ENCODE measurements at places on chromosomes 2 and 18. TPM values are rescaled to one million over a fixed set of nuclear protein-coding genes. Genes with fewer than 3 reads are reported as not detected.

DNA sequence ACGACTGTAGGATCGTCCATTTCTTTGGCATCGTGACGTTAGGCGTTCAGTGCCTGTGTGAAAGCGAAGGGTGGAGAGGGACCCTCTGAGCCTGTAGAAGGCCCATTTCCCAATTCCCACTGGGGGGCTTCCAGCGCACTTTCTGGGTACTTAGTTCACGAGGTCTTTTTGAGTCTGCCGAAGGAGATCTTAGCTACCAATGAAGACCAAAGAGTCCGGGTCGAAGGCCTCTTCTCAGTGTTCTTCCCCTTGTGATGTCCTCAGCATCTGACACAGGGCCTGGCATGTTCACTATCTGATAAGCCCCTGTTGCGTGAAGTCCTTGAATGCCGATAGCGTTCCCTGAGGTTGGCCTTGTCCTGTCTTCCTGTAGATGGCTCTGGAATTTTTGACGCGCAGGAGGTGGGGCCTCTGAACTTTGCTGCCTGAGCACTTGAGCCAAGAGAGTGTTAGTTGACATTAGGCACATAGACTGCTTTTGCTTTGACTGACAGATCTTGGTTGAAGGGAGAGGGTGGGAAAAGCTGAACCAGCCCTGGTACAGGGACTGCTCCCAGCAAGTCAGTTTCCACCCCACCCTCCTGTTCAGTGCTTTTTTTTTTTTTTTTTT lies 52.8 kb downstream of the LDLRAD4 start:
- H3K27ac ChIP-seq, result no peak overlapping the region
- DNase-seq, result no peak
- no peak overlapping the region for H3K4me3 ChIP-seq
- no peaks in the 10 kb centered on the region for H3K36me3 ChIP-seq

STK17B gene
- total RNA-seq, result 24.3 TPM

DNA sequence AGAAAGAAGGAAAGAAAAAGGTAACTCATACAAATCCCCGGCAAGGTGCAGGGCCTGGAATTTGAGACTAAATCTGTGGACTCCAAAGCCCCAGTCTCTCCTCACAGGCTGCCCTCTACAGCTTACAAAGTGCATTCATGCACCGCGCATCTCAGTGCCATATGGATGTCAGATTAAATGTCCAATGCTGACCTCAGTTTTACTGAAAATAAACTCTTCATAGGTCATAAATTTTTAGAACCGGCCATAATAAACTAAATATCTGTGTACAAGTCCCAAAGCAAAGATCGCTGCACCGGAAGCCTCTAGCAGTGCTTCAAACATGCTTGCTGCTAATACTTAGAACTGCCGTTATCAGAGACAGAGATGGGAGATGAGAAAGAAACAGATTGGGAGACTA lies 17.7 kb downstream of the ST6GAL2 start:
- H3K27ac ChIP-seq, result no peak overlapping the region
- no peak for DNase-seq
- no peak overlapping the region for H3K4me3 ChIP-seq

C1QL2 gene
- not detected for total RNA-seq

MYOM1 gene
- 1.2 TPM for total RNA-seq

GRCh38 chr2:86256300-86256699 lies 57.0 kb downstream of the MRPL35 start:
- H3K4me1 ChIP-seq, result no peaks in the 10 kb centered on the region
- H3K27ac ChIP-seq, result no peak overlapping the region
- H3K27me3 ChIP-seq, result no peaks in the 10 kb centered on the region
- H3K36me3 ChIP-seq, result no peaks in the 10 kb centered on the region
- no peak overlapping the region for H3K4me3 ChIP-seq

DNA sequence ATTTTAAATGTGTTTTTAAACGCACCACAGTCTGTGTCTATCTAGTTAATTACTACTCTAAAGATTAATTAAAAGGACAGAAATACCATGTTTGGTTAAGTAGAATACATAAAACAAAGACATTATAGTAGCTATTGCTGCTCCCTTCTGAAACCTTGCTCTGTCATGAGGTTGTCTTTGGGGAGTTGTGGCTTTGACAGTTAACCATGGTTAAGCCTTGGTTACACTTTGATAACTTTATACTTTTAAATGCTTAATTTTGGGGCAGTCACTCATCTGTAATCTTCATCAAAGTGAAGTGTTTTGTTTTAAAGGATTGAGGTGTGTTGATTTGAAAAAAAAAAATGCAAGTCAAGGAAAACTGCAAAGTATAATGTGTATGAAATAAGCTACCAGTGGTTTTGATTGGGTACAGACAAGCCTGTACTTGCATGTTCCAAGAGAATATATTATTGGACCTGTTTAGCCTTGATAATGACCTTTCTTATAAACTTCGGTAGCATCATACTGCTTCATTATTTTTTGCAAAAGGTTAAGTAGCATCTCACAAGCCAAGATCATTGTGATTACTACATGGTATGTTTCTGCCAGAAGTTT lies 29.8 kb upstream of the TBR1 start:
- H3K27me3 ChIP-seq, result no peaks in the 10 kb centered on the region
- H3K27ac ChIP-seq, result no peak overlapping the region
- H3K4me1 ChIP-seq, result no peaks in the 10 kb centered on the region
- H3K36me3 ChIP-seq, result no peaks in the 10 kb centered on the region
- H3K4me3 ChIP-seq, result no peak overlapping the region
- DNase-seq, result no peak

DNA sequence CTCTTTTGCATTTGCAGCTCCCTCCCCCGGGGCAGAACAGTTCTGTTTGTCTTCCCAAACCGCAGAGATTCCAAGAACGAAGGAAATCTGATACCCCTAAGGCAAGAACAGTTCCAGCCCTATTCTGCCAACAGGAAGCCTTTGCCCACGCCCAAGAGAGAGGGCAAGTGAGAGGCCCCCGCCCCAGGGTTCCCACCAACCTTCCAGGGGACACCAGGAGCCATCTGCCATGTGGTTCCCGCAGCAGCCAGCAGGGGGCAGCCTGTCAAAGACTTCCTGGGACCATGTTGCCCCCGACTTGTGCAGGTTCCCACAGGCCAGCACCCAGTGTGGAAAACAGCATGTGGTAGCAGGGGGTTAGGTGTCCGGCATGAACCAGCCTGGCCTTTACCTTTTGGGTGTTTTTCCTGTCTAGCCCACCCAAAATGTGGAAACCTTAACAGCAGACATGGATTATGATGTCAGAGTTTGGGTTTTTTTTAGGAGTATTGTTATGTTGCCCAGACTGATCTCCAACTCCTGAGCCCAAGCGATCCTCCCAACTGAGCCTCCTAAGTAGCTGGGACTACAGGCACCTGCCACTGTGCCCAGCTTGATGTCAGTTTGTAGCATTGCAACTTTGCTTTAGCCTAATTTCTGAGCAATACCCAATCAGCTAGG lies 21.7 kb upstream of the EFHD1 start:
- no peaks in the 10 kb centered on the region for H3K27me3 ChIP-seq
- H3K4me3 ChIP-seq, result no peak overlapping the region
- no peak overlapping the region for H3K27ac ChIP-seq
- no peaks in the 10 kb centered on the region for H3K36me3 ChIP-seq
- H3K4me1 ChIP-seq, result no peaks in the 10 kb centered on the region

DNA sequence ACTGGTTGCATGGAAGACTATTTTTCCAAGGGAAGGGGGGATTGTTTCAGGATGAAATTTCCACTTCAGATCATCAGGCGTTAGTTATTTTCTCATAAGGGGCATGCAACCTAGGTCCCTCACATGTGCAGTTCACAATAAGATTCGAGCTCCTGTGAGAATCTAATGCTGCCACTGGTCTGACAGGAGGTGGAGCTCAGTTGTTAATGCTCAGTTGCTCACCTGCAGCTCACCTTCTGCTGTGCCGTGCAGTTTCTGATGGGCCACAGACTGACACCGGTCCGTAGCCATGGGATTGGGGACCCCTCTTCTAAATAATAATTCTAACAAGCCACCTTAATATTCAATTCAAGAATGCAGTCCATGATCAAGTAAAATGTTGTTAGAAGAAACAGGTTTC lies 34.9 kb downstream of the PLCL1 start:
- H3K4me1 ChIP-seq, result no peaks in the 10 kb centered on the region
- DNase-seq, result no peak
- H3K27me3 ChIP-seq, result no peaks in the 10 kb centered on the region
- no peak overlapping the region for H3K27ac ChIP-seq
- H3K36me3 ChIP-seq, result no peaks in the 10 kb centered on the region

DNA sequence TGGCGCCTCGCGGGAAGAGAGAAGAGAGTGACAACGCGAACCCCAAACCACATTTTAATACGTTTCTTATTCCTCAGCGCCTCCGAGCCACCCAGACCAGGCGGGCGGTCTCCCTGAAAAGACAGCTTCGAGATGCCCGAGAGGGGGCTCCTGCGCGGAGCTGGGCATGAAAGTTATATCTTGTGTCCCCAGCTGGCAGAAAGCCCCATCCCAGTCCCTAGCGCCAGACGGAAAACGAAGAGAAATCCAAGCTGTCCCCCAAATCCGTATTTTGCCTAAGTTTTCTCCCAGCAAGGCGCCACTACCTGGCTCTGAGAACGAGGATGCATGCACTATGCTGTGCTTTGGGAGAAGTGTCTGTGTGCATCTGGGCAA lies 797 bp downstream of the NXPH2 start:
- H3K4me1 ChIP-seq, result peaks cover 10% of the 10 kb centered on the region
- H3K27me3 ChIP-seq, result no peaks in the 10 kb centered on the region
- no peak overlapping the region for H3K27ac ChIP-seq
- DNase-seq, result no peak

GRCh38 chr2:100135415-100135814 lies 7.0 kb downstream of the AFF3 start:
- H3K27me3 ChIP-seq, result no peaks in the 10 kb centered on the region
- no peak overlapping the region for H3K27ac ChIP-seq
- no peak for DNase-seq
- H3K4me1 ChIP-seq, result no peaks in the 10 kb centered on the region

- H3K4me1 ChIP-seq, result peaks cover 14% of the 10 kb centered on the region
- H3K4me3 ChIP-seq, result no peak overlapping the region
- no peaks in the 10 kb centered on the region for H3K27me3 ChIP-seq
- peaks cover 64% of the 10 kb centered on the region for H3K36me3 ChIP-seq
These were observed 84.2 kb upstream of the DNER start for GRCh38 chr2:229798446-229799155.

GRCh38 chr18:76495435-76496193 lies 572 bp upstream of the ZNF516 start:
- H3K4me1 ChIP-seq, result peaks cover 6% of the 10 kb centered on the region
- DNase-seq, result no peak

DNA sequence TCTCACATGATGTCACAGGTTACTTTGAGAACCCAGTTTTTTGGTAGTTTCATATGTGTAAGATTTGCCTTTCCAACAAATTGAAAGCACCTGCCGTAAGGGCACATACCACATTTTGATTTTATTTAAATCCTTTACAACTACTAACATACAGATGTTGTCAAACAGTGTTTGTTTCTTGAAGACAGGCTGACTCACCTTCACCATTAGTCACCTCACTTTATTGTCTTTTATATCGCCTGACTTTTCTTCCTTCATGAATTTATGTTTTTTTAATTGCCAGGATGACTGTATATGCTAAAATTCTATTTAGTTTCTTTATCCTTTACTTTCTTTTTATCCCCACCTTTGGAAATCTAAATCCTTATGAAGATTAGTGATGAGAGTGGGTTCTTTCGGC lies 886.7 kb downstream of the SUCLG1 start:
- H3K27me3 ChIP-seq, result no peaks in the 10 kb centered on the region
- DNase-seq, result no peak
- H3K36me3 ChIP-seq, result no peaks in the 10 kb centered on the region
- H3K27ac ChIP-seq, result no peak overlapping the region
- H3K4me3 ChIP-seq, result no peak overlapping the region

GRCh38 chr18:29181151-29181901 lies 1004.4 kb upstream of the CDH2 start:
- DNase-seq, result no peak
- H3K27ac ChIP-seq, result peak overlapping the region; percentile 37
- no peaks in the 10 kb centered on the region for H3K27me3 ChIP-seq
- H3K4me1 ChIP-seq, result no peaks in the 10 kb centered on the region
- no peak overlapping the region for H3K4me3 ChIP-seq

DNA sequence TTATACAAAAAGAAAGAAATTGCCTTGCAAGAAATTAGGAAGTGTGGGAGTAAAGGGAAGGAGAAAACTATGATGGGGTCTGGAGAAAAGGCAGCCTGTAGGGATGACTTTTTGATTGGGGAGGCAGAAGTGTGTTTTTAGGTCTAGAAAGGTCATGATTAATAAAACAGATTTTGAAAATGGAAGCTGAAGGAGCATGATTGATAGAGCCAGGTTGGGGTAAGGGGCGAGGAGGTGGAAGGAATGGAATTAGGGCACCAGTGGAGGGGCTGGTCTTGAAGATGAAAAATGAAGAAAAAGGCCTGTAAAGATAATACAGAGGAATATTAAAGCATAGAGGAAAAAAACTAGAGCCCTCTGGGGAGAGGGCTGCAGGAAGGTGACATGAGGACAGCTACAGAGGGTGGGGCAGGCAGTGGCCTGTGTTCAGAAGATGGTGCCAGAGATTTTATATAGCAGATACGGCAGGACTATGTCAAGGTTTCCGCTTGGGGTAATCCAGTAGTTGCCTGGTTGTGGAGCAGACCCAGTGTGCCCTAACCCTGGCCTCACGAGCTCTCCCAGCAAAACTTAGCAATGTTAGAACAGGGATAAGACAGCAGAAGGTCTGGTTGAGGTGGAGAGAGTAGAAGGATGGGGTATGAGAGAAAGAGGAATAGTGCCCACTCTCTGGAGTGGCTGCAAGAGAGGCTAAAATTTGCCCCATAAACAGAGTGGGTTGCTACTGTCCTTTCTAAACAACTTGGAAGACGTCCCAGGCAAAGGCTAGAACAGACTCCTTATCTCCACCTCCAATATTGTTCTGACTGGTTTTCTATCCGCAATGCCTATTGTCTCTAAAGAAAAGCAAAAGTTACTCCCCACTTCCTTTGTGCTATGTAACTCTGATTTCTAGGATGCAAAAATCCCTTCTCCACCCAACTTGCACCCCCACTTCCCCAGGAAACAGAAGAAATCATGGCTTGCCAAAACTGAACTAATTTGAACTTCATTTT lies 287.3 kb downstream of the AGPS start:
- no peak overlapping the region for H3K27ac ChIP-seq
- H3K4me1 ChIP-seq, result no peaks in the 10 kb centered on the region
- H3K36me3 ChIP-seq, result no peaks in the 10 kb centered on the region
- DNase-seq, result no peak

DNA sequence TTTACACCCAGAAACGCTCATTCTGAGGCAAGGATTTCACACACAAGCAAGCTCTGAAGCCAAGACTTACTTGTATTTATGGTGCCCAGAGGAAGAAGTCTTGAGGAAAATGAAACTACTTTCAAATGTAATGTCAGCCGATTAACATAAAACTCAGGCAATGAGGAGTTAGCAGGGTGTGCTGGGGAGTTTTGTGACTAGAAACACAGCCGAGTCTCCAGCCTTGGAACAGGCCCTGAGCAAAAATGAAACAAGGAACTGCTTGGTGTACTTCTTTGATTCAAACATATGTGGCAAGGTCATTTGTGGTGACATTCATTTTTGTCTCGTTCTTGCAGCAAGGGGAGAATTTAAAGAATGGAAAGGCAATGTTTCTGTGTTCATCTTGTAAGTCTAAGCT lies 4.5 kb downstream of the DYTN start:
- H3K27me3 ChIP-seq, result no peaks in the 10 kb centered on the region
- H3K36me3 ChIP-seq, result no peaks in the 10 kb centered on the region
- H3K27ac ChIP-seq, result no peak overlapping the region
- DNase-seq, result no peak
- no peak overlapping the region for H3K4me3 ChIP-seq
